ENCODE measurements at places on chromosomes 7 and 10.

- DNase-seq: no peak
Observed at GRCh38 chr10:68787813-68788212, 39.5 kb upstream of the STOX1 start.

GRCh38 chr10:116216676-116217075, 56.3 kb downstream of the GFRA1 start:
- no peak for DNase-seq

GRCh38 chr10:47184724-47185330, 115.2 kb upstream of the GDF10 start:
- DNase-seq: no peak

GRCh38 chr7:40474790-40475680, 340.2 kb downstream of the SUGCT start:
- no peak for DNase-seq

DNA sequence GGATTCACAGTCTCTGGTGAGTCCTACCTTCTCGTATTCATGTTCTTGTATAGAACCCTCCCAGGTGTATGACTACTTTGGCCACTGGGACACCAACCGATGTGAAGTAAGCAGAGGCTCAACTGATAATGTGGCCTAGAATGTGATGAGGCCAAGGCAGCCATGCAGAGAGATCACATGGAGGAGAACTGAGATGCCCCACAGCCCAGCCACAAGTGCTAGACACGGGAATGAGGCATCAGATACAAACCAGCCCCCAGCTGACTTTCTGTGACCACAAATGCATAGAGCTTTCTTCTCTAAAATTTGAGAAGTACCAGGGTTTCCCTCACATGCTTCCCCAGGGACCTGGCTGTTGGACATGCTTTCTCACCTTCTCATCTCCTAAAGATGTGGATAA, 375.7 kb downstream of the CCSER2 start:
- no peak for DNase-seq

- no peak for DNase-seq
Observed at GRCh38 chr10:95837783-95838182, 70.0 kb upstream of the CC2D2B start.

GRCh38 chr7:96591900-96592676, 117.6 kb downstream of the SEM1 start:
- DNase-seq: no peak

GRCh38 chr7:2157473-2158279, 75.1 kb downstream of the MAD1L1 start:
- DNase-seq: peak; percentile 68

- DNase-seq: no peak
Observed at GRCh38 chr7:75696263-75697037, 42.3 kb downstream of the HIP1 start.

DNA sequence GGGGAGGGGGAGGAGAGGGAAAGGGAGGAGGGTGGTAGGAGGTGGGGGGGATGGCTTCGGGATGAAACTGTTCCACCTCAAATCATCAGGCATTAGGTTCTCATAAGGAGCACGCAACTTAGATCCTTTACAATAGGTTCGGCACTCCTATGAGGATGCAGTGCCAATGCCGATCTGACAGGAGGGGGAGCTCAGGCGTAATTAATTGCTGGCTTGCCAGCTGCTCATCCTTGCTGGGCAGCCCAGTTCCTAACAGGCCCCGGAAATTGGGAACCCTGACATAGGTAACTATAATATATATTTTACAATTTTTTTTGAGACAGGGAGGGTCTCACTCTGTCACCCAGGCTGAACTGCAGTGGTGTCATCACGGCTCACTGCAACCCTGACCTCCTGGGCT, 118.8 kb upstream of the SFMBT2 start:
- no peak for DNase-seq

GRCh38 chr7:122709930-122710646, 7.4 kb upstream of the RNF148 start:
- DNase-seq: no peak

GRCh38 chr7:145156834-145157233, 321.0 kb upstream of the TPK1 start:
- DNase-seq: no peak

DNA sequence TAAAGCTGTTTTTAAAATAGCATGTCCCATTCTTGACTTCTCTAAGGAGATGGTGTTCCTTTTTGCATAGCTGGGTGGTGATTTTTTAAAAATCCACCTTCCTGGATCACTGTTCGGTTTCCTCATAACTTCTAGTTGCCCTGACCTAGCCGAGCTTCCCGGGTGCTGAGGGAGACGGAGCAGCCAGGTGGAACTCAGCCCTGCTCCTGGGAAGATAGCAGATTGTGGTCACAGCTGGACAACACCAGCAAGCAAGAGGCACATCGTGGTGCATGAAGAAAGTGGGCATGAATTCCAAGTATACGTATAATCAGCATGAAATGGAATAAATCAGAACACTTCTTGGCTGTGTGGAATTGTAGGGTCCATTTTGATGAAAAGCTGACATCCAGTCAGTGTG, 73.5 kb upstream of the RSU1 start:
- no peak for DNase-seq

DNA sequence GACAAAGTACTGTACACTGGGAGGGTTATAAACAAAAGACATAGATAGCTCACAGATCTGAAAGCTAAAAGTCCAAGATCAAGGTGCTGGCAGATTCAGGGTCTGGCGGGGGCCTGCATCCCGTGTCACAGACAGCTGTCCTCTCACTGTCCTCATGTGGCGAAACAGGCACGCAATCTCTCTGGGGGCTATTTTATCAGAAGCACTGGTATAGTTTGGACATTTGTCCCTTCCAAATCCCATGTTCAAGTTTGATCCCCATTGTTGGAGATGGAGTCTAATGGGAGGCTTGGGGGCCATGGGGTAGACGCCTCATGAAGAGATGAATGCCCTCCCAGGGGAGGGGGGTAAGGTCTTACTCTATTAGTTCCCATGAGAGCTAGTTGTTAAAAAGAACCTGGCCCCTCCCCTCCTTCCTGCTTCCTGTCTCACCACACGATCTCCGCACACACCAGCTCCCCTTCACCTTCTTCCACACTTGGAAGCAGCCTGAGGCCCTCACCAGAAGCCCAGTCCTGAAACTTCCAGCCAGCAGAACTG, 72.5 kb upstream of the UCN3 start:
- no peak for DNase-seq

GRCh38 chr7:23105086-23105643, 420 bp upstream of the KLHL7 start:
- DNase-seq: no peak

DNA sequence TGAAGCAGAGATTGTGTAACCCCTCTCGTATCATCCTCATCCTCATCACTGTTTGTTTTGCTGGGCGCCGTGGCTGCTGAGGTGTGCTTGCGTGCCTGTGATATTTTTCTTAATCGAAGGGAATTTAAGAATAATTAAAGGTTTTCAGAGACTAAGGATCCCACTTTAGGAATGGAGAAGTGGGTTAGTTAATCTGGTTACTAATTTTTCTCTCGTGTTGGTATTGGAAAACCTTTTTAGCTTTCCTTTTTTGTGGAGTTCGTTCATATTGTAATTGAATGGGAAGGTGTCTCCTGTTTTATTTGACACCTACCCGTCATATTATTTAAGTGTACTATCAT, 1.3 kb downstream of the UBN2 start:
- no peak for DNase-seq

DNA sequence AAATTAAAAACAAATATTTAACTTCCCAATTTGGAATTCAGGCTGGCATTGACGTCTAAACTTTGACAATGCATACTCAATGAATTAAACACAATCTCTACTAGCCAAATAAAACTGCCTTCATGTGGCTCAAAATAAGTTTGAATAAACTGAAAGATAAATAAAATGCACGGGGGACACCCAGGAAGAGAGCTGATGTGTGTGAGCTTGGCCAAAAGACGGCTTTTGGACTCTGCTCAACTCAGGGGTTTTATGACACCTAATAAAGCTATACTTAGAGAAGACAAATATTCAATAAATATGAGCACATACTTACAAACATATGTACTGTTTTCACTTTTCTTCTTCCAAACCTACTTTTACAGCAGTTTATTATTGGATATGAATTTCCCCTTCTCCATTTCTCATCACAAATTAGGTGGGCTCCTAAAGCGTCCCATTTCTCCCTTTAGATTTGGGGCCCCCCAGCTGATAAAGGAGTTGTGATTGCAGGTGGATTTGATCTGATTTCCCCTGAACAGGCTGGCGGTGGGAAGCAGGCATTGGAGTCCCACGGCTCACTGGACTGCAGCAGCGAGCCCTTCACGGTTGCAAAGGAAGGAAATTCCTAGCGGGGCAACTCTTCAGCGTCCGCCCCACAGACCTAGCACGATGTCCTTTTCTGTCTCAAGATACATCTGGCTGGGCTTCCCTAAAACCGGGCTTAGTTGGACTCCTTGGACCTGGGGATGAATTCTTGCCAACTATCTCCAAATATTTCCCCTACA, 79.6 kb downstream of the INSIG1 start:
- DNase-seq: no peak

- DNase-seq: no peak
Observed at GRCh38 chr7:157405914-157406810, 69.4 kb downstream of the DNAJB6 start.

GRCh38 chr7:130485734-130486113, 6.2 kb upstream of the MEST start:
- no peak for DNase-seq

DNA sequence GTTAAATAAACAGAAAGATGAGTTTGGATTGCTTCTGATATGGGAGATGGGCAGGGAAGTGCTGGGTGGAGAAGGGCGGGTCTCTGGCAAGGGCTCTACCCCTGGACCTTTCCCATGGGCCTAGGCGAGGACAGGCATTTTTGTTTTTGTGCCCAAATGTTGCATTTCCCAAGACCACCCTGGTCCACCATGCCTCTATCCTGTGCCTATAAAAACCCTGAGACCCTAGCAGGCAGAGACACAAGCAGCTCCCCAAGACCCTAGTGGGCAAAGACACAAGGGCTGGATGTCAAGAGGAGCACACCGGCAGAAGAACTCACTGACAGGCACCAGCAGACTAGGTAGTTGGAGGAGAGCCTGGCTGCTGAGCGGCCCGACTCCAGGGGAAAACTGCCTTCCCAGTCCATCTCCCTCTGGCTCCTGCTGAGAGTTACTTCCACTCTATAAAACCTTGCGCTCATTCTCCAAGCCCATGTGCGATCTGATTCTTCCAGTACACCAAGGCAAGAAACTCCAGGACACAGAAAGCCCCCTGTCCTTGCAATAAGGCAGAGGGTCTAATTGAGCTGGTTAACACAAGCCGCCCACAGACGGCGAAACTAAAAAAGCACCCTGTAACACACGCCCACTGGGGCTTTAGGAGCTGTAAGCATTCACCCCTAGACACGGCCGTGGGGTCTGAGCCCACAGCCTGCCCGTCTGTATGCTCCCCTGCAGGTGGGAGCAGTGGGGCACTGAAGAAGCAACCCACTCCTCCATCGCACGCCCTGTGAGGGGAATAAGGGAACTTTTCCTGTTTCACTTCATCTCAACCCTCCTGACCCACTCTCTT, 291.4 kb downstream of the PTPRN2 start:
- DNase-seq: no peak

- DNase-seq: no peak
Observed at GRCh38 chr7:121579639-121580038, 183.5 kb upstream of the FAM3C start.

GRCh38 chr7:34165466-34165865, 260.1 kb downstream of the BMPER start:
- DNase-seq: no peak

DNA sequence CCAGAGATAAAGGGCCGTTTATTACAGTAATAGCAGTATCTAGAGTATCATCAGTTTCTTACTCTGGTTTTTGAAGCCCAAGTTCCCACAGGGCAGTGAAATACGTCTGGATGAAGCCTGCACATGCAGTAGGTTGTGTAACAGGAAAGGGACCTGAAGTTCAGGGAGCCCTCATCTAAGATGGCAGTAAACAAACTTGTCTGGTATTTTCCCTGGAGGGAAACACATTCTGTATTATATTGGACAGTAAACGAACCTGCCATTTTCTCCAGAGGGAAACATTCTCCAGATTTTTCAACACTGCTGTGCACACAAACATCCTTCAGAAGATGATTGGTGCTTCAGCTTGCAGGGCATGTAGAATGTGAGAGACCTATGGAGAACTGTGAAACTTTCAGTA, 189.9 kb downstream of the TFEC start:
- DNase-seq: no peak

- no peak for DNase-seq
Observed at GRCh38 chr10:70084189-70084588, 31.5 kb downstream of the MACROH2A2 start.

DNA sequence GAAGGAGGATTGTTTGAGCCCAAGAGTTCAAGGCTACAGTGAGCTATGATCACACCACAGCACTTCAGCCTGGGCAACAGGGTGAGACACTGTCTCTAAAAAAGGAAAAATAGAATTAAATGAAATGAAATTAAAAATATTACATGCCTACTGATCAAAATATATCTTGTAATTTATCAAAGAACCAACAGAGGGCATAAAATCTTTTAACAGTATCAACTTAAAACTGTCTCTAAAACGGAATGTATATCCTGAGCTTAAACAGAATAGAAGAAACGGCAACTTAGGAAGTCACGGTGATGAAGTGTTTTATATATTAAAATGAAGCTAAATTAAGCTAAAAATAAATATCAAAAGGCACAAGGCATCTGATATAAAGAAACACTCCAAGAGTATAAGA, 78.8 kb downstream of the MTPAP start:
- DNase-seq: no peak

- no peak for DNase-seq
Observed at GRCh38 chr7:73978661-73979563, 49.1 kb upstream of the ELN start.

DNA sequence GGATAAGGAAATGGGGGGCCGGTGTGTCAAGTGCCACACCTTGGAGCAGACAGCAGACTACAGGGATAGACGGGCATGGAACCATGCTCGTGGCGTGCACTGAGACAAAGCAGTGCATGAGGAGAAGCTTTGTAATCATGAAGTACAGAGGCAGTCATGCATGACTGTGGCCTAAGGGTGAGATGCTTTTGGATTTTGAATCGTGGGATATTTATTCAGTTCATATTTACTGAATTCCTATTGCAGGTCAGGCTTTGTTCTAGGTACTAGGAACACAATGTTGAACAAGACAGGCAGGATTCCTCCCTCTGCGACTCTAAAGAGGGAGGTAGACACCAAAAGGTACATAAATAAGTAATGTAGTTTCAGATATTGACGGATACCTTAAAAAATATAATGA, 597.6 kb downstream of the PARD3 start:
- no peak for DNase-seq

DNA sequence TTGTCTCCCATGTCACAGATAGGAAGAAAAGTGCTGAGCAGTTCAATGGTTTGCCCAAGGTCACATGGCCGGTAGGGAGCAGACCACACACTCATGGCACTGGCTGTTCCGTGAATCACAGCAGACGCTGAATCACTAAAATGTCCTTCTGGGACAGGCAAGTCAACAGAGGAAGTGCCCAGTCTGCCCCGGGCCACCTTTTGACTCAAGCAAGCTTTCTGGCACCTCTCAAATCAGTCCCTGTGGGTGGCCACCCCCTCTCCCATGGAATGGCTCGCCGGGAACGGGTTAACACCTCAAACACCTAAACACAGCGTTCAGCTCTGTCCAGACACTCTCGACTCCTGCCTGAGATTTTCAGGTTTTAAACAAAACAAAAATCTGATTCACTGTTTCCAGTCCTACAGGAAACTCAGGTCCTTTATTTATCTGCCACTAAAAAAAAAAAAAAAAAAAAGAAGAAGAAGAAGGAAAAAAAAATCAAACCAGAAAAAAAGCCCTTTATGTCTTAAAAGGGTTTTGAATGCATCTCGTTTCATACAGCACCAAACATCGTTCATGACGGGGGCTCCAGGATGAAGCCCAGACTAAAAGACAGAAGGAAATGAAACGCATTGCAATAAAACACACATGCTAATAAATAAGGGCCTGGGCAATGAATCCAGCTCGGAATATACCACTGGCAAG, 15.5 kb downstream of the CARD11 start:
- DNase-seq: no peak

All from GM04504 (cell line).